ENCODE measurements at places on chromosomes 7 and 10. TPM values are rescaled to one million over a fixed set of nuclear protein-coding genes. Genes with fewer than 3 reads are reported as not detected.

The PNLIPRP2 gene
- total RNA-seq = 1,889 TPM

- no peak for DNase-seq
- H3K27me3 ChIP-seq = no peaks in the 10 kb centered on the region
- no peak overlapping the region for H3K4me3 ChIP-seq
- peaks cover 15% of the 10 kb centered on the region for H3K36me3 ChIP-seq
- H3K27ac ChIP-seq = no peak overlapping the region
- H3K4me1 ChIP-seq = no peaks in the 10 kb centered on the region
Measured at GRCh38 chr7:50590535-50590934, 25.3 kb upstream of the DDC start.

GRCh38 chr10:52939894-52940293 is 167.3 kb upstream of the MBL2 start:
- no peak overlapping the region for H3K27ac ChIP-seq
- H3K4me1 ChIP-seq = no peaks in the 10 kb centered on the region
- no peaks in the 10 kb centered on the region for H3K36me3 ChIP-seq
- DNase-seq = no peak
- H3K4me3 ChIP-seq = no peak overlapping the region

DNA sequence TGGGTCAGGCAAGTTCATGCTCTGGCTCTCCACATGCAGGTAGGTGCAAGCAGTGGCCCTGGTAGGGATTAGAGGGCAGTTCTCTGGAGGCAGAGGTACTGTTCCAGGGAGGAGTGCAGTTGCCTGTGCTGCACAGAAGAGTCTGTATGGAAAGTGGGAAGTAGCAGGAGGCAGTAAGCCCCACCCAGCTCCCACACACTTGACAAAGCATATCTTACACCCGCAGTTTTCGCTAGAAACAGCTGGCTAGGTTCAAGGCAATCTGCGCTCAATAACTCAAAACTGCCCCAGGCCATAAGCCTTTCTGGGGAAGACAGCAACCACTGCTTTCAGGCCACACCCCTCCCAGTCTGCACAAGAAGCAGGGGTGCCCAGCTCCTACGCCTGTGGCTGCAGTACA is 33.1 kb upstream of the ARMC3 start:
- no peak for DNase-seq
- H3K4me3 ChIP-seq = no peak overlapping the region
- H3K27me3 ChIP-seq = no peaks in the 10 kb centered on the region
- no peak overlapping the region for H3K27ac ChIP-seq
- no peaks in the 10 kb centered on the region for H3K4me1 ChIP-seq

DNA sequence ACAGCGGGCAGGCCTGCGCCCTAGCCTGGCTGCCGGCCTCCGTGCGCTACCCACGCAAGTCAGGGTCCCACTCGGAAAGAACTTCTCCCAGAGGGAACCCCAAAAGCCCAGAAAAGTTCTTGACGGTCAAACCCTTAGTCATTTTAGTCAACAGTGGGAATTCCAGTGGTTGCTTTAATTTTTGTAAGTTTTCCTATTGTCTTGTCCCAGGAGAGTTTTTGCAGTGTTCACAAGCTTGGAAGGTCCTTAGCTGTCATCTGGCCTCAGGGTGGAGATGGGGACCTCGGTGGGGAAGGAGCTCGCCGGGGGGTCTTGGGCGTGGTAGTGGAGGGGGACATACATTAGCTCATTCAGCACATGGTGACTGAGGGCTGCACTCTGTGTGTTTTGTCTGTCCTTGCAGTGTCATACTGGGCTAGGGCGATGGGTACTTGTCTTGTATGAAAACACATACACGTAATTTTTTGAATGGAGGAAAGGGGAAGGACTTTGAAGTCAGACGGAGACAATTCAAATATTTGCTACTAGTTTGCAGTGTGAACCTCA is 736 bp downstream of the MINDY4 start:
- H3K27me3 ChIP-seq = no peaks in the 10 kb centered on the region
- no peak for DNase-seq
- peak overlapping the region; percentile 77 for H3K27ac ChIP-seq
- H3K4me3 ChIP-seq = peak overlapping the region; percentile 86
- H3K4me1 ChIP-seq = no peaks in the 10 kb centered on the region
- no peaks in the 10 kb centered on the region for H3K36me3 ChIP-seq

The EFCAB10 gene
- total RNA-seq = not detected

The SNCG gene
- 1.7 TPM for total RNA-seq

The MBL2 gene
- not detected for total RNA-seq

- H3K4me1 ChIP-seq = no peaks in the 10 kb centered on the region
- H3K4me3 ChIP-seq = no peak overlapping the region
- no peak overlapping the region for H3K27ac ChIP-seq
- H3K27me3 ChIP-seq = no peaks in the 10 kb centered on the region
Measured at GRCh38 chr10:30827531-30828120, 198.1 kb upstream of the LYZL2 start.

- peaks cover 3% of the 10 kb centered on the region for H3K27me3 ChIP-seq
- DNase-seq = no peak
- no peaks in the 10 kb centered on the region for H3K36me3 ChIP-seq
- H3K4me1 ChIP-seq = no peaks in the 10 kb centered on the region
- no peak overlapping the region for H3K27ac ChIP-seq
Measured at GRCh38 chr7:128164061-128164954, 76.8 kb upstream of the LEP start.

DNA sequence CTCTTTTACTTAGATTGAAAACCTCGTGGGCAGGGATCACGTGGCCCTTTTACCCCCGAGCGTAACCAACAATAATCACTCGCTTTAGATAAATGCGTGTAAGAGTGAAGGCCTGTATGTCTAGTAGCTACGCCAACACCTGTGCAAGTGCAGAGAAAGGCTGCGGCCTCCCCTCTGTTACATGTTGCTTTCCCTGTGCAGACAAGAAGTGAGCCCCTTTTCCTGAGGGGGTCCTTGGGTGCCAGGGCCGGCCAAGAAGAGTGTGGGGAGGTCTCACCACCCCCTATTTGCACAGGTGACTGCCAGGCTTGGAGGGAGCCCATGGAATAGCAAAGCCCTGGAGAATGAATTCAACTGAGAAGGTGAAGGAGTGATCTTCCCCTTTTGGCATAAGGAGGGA is 35.6 kb upstream of the CNPY1 start:
- DNase-seq = no peak
- no peaks in the 10 kb centered on the region for H3K4me1 ChIP-seq
- no peaks in the 10 kb centered on the region for H3K27me3 ChIP-seq
- H3K4me3 ChIP-seq = no peak overlapping the region
- H3K36me3 ChIP-seq = no peaks in the 10 kb centered on the region

- no peaks in the 10 kb centered on the region for H3K36me3 ChIP-seq
- no peak overlapping the region for H3K27ac ChIP-seq
- no peaks in the 10 kb centered on the region for H3K27me3 ChIP-seq
Measured at GRCh38 chr7:152406491-152406890, 29.3 kb downstream of the KMT2C start.

GRCh38 chr10:121765204-121765603 is 162.6 kb downstream of the ATE1 start:
- no peaks in the 10 kb centered on the region for H3K27me3 ChIP-seq
- DNase-seq = no peak
- H3K4me3 ChIP-seq = no peak overlapping the region
- H3K4me1 ChIP-seq = no peaks in the 10 kb centered on the region
- H3K36me3 ChIP-seq = no peaks in the 10 kb centered on the region
- no peak overlapping the region for H3K27ac ChIP-seq

DNA sequence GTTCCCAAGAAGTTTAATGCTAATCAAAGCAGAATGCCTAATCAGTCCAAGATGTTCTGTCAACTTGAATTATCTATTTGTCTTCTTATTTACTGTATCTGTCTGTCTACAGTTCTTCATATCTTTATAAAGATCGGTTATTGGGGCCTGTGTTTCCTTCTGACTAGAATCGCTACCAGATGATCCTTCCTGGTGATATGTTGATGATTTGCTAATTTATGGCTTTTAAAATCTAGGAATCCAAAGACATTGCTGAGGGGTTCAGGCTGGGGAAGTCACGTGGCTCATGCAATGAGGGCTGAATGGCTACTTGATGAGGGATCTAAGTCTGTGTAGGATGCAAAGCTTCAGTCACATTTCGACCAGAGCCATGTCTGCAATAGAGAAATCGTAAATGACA is 536.3 kb downstream of the KCNMA1 start:
- no peak overlapping the region for H3K4me3 ChIP-seq
- H3K27me3 ChIP-seq = no peaks in the 10 kb centered on the region
- H3K27ac ChIP-seq = no peak overlapping the region
- H3K36me3 ChIP-seq = no peaks in the 10 kb centered on the region

Data from pancreas (tissue), 10 donors.